ENCODE measurements at places on chromosomes 1 and 21.

DNA sequence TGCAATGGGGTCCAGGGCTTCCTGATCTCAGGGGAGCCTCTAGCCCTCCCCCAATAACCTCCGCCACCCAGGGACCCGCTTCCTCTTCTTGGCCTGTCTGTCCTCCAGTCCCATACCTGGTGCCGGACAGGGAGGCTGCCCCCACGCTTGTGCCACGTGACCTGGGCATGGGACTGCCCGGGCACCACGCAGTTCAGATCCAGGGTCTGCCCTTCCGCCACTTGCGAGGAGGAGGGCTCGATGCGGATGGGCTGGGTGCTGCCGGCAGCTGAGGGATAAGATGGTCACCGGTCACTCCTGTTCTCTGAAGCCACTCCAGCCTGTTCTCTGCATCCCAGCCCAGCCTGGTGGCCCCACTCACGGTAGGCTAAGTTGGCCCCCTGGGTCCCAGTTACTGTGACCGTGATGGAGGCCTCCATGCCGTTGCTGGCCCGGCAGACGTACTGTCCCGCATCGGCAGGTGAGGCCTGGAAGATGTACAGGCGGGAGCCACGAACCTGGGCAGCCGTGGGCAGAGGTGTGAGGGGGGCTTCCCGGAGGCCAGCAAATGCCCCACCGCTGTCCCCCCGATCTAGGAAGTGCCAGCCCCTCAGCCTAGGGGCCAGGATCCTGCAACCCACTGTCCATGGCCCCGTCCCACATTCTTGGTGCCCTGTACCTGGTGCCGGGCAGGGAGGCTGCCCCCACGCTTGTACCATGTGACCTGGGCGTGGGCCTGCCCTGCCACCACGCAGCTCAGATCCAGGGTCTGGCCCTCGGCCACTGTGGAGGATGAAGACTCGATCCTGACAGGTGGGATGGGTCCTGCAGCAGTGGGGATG lies 39.6 kb downstream of the LDLRAD2 start:
- no peak for DNase-seq

- DNase-seq: peak; percentile 69
These were observed 14.3 kb downstream of the QSOX1 start for GRCh38 chr1:180168786-180169639.

DNA sequence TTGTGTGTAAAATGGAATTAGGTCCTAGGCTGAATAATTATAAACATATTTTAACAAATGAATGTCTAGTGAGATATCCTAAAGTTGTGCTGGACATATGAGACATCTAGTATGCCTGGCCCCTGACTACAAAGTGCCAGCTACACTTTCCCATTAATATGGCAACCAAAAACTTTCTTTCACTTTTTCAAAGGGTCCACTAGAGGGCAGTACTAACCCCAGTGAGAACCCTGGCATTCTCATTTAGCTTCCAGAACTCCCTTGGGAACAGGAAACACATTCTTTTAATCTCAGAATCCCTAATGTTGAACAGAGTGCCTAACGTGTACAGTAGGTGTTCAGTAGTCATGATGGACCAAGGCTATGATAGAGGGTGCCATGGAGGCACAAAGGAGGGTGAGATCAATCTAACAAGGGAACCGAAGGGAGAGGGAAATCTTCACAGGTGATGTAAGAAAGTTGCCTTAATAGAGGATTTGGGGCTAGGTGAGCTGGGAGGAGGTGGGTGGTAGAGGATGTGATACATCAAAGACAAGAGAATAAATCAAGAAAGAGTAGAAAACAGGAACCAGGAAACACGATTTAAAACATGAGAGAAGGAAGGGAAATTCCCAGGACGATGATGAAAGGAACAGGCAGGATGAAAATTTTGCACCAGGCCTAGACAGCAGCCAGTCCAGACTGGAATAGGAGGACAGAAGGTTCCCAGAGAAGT lies 41.6 kb downstream of the NSL1 start:
- DNase-seq: peak; percentile 81

GRCh38 chr1:164433141-164433817 lies 125.7 kb upstream of the PBX1 start:
- no peak for DNase-seq

- no peak for DNase-seq
These were observed 29.6 kb upstream of the WASF2 start for GRCh38 chr1:27519331-27520258.

- DNase-seq: peak; percentile 56
These were observed 16.8 kb downstream of the CNIH3 start for GRCh38 chr1:224632921-224633321.

DNA sequence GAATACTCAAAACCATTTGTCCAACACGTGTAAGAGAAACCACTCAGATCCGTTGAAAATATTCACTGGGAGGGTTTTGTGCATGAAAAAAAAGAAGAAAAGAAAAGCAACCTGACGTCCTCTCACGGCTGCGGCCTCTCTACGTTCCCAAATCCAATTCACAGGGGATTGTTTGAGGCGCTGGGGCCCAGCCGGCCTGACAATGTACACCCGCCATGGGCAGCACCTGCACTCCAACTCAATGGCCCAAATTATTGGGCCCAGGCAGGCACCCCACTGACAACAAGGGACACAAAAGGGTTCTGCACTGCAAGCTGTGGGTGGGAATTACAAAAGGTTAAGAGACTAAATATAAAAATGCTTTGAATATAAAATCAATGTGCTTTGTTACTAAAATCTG lies 41.5 kb downstream of the MORN1 start:
- DNase-seq: no peak

- DNase-seq: no peak
These were observed 452.9 kb upstream of the PRMT6 start for GRCh38 chr1:106603616-106604015.

DNA sequence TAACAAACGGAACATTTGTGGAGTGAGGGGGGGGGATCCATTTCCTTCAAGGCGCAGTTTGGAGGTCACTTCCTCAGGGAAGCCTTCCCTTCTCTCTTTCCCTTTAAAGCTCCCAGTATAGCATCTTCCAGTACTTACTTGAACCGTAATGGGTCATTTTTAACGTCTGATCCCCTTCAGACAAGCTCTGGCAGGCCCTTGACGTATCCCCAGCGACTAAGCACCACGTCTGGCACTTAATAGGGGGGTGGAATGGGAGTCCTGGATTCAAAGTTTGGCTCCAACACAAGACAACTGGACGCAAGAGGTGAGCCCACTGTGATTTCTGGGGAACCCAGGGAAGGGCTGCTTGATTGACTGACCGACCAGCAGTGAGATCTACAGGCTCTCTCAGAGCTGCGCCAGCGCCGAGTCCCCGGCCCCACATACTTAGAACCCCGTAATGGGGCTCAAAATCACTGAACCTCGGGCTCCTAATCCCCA lies 441 bp downstream of the YARS1 start:
- peak; percentile 47 for DNase-seq

GRCh38 chr1:64235181-64235580 lies 31.8 kb downstream of the UBE2U start:
- DNase-seq: no peak

DNA sequence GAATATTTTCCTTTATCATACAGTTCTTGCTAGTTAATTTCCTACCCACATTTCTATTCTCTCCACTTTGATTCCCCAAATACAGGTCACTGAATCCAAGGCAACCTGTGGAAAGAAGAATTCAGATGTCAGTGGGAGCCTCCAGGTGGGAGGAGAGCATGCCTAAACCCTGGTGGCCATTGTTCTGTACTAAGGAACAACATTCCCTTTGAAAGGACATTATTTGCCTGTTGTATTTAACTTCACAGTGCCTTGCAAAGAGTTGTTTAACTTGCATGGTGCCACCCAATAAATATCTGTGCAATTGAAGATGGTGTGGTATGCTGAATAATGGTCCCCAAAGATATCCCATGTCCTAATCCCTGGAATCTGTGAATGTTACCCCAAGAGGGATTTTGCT lies 21.3 kb downstream of the NPHS2 start:
- no peak for DNase-seq

GRCh38 chr21:41751611-41752011 lies 15.2 kb downstream of the RIPK4 start:
- no peak for DNase-seq

GRCh38 chr21:35051287-35051818 lies 2.3 kb upstream of the RUNX1 start:
- DNase-seq: peak; percentile 81

DNA sequence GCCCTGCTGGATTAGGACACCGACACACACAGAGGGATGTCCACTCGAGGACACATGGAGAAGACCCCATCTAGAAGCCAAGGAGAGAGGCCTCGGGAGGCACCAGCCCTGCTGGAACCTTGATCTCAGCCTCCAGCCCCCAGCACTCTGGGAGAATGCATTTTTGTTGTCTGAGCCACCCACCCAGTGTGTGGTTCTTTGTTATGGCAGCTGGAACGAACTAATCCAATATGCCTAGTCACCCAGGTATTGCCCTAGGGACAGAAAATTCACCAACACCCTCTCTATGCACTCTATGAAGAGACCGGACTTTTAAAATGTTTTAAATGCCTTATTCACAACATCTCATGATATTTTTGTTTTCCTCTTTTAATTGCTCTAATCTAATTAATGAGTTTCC lies 117.4 kb downstream of the CRYAA start:
- DNase-seq: no peak

DNA sequence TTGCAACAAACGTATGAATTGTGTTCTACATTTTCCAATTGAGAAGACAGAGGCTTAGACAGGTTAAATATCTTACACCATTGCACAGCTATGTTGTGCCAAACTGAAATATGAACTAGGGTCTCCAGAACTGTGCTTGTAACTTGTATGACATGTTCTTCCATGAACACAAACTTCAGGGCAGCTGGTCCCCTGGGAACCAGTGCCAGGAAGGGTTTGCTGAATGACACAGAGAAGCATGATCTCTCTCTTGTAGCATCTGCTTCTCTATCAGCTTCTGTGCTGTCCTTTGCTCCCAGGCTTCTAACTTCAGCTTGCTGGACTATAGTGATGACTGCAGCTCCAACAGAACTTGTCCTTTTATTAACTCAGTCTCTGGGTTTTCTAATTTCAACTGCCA lies 385.5 kb downstream of the SIPA1L2 start:
- no peak for DNase-seq

DNA sequence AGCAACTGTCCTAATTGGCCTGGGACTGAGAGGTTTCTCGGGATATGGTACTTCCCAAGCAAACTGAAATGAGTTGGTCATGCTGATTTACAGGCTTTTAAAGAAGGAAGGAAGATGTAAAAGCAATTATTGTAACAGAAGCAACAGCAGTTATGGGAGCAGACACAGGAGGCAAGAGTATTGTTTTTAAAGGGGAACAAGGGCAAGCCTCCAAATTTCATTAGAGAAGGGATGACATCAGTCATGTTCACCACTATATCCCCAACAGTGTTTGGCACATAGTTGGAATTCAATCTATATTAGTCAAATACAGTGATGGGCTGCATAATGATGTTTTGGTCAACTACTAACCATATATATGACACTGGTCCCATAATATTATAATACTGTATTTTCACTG lies 46.0 kb upstream of the JUN start:
- peak; percentile 61 for DNase-seq

DNA sequence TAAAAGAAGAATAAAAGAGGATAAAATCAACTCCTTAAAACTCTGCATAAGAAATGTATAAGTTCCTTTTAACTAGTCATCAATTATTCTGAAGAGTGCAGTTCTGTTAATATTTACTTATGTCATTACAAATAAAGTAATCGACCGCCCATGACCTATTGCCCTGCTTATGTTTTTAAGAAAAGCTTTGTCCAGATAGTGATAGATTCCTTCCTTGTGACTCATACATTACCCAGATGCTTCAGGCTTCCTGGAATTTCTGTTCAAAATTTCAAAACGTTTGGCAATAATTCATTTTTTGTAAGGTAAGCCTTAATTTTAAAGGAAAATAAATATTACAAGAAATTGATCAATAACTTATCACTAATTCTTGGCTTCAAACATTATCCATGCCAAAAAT lies 918.2 kb upstream of the ADGRL2 start:
- peak; percentile 67 for DNase-seq

DNA sequence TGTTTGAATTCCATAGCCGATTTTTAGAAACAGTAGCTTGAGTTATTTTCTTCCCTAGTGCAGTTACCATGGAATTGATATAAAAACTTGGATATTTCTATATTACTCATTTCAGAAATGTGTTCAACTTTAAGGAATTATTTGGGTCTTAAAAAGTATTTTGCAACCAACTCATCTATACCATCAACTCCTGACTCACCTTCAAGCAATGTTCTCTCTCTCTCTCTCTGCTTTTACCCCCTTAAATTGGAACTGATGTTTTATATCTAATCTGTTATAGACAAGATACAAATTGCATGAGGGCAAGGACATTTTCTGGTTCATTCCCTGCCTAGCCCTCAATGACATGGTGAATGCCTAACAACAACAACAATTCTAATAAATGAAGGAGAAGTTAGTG lies 214.7 kb upstream of the NRIP1 start:
- peak; percentile 49 for DNase-seq

GRCh38 chr1:169890761-169891538 lies 2.7 kb downstream of the SCYL3 start:
- DNase-seq: no peak

DNA sequence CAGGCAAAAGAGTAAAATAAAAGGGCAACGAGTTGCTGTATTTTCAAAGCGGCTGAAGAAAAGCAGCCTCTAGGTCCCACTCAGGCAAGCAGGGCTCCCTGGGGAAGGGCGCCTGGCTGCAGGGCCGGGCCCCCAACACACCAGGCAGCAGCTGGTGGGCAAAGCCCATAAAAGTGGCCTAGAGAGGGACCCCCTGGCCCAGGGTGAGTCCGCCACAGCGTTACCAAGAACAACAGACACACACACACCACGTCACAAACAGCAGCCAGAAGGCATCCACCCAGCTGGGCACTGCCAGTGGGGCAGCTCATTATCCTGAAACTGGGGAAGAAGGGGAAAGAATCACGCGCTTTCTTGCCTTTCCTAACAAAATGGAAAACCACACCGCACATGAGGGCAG lies 4.7 kb downstream of the SUMO3 start:
- DNase-seq: no peak

- DNase-seq: no peak
These were observed 31.2 kb downstream of the ARID4B start for GRCh38 chr1:235296729-235297128.

DNA sequence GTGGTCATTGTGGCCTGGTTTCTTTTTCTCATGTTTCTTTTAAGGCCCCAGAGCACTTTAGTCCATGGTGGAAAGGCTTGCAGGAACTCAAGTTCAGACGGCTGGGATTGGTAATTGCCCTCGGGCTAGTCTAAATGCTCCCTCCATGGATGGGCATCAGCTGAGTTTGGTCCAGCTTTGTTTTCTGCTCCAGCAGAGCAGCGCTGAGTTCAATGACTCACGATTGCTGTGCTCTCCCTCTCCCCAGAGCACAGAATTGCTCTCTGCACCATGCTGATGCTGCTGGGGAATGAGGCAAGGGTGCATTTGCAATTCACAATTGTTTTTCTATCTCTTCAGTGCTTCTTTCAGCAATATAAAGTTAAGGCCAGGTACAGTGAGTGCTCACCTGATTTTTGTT lies 1.8 kb upstream of the OR2T6 start:
- DNase-seq: no peak

DNA sequence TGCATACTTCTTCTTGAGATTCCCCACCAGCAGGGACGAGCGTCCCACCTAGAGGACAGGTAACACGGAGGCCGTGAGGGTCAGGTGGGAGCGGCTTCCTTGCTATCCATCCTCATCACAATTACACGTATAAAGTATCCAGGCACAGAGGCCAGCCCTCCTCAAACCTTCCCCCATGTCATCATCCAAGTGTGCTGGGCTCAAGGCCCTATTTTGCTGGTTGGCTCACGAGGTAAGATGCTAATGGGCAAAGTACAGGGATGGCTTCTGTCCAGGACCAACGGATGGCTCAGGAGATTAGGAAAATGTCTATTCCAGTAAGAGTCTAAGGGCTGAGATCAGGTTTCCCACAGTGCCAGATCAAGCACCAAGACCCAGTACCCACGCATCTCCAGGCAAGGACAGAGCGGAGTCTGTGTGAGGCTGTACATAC lies 11.5 kb upstream of the A3GALT2 start:
- no peak for DNase-seq

All from ELR (cell line).